ENCODE measurements at places on chromosomes 3 and 15. TPM values are rescaled to one million over a fixed set of nuclear protein-coding genes. Genes with fewer than 3 reads are reported as not detected.
A peak's percentile ranks its signal among the peaks of the same experiment; 100 is the strongest.

DNA sequence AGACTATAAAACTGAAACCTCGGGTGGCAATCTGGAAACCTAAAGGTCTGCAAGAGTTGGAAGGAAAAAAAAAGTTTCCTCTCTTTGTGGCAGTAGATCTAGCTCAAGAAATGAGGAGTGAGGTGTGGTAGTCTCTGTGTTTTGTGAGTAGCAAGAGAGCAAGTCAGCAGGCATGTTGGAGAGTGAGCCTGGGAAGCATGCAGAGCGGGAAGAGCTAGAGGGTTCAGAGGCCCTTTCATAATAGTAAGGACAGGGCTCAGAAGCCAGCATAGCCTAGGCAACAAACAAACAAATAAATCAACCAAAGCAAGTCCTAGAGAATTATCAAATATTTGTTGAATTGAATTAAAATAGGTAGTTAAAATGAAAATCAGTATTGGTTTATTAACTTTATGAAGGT is 189.7 kb upstream of the CBLB start:
- DNase-seq = no peak

DNA sequence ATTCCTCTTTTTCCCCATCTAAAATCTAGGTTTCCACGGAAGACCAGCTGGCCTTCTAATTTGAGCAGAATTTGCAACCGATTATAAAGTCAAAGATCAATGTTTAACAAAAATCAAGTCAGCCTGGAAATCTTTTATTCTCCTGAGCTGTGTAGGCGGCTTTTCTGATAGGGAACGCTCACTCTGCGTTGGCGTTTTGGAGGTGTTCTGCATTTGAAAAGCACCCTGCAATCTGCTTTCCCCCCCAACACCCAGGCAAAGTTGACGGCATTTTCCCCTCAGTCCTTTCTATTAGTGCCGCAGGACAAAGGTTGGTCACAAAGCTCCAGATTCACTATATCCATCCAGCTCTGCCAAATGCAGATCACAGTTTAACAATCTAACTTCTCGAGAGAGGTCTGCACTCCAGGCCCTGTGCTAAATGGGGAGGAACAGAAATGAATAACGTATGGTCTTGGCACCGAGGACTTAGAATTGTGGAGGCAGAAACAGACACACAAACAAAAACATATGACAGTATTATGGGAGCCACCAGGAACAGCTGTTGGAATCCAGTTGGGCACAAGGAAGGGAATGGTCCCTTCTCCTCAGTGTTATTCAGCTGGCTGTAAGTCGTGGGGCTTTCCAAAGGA is 50.4 kb upstream of the LARS2 start:
- no peak for DNase-seq

DNA sequence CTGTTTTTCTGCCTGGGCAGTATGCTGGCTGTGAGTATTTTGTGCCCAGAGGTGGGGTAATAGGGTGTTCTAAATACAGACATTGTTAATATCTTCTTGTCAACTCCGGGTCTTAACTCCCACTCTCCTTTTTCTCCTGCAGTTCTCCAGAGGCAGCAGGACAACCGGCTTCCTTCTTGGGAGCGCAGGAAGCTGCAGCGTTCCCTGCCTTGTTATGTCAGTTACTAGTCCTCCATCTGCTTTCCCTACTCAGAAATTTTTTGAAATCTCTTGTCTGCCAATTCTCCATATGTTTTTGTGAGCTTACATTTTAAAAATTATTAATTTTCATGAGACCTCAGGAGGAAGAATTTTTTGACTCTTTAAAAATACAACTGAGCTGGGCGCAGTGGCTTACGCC is 67.2 kb downstream of the NEO1 start:
- no peak for DNase-seq

- no peak for DNase-seq
Measured at GRCh38 chr15:99076109-99076508, 28.8 kb upstream of the SYNM start.

- no peak for DNase-seq
Measured at GRCh38 chr3:72665701-72666446, 182.4 kb downstream of the SHQ1 start.

DLL4 gene
- total RNA-seq = 0.47 TPM

- no peak for DNase-seq
Measured at GRCh38 chr3:194401868-194402329, 2.8 kb upstream of the GP5 start.

DNA sequence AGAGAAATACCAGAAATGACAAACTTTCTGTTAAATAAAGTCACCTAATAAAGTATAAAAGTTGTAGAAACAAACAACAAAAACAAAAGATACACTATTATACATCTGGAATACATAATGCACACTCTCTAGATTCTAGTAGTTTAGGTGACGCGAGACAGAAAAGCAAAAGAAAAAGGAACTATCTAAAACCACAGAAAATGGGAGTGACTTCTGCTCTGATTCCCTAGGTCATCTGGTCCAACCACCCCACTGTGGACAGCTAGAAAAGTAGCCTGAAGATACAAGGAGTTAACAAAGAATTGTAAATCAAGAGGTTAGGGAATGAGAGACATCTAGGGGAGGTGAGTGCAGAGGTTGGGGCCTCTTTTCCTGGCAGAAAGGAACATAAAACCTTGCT is 39.1 kb downstream of the DHX36 start:
- no peak for DNase-seq

DNA sequence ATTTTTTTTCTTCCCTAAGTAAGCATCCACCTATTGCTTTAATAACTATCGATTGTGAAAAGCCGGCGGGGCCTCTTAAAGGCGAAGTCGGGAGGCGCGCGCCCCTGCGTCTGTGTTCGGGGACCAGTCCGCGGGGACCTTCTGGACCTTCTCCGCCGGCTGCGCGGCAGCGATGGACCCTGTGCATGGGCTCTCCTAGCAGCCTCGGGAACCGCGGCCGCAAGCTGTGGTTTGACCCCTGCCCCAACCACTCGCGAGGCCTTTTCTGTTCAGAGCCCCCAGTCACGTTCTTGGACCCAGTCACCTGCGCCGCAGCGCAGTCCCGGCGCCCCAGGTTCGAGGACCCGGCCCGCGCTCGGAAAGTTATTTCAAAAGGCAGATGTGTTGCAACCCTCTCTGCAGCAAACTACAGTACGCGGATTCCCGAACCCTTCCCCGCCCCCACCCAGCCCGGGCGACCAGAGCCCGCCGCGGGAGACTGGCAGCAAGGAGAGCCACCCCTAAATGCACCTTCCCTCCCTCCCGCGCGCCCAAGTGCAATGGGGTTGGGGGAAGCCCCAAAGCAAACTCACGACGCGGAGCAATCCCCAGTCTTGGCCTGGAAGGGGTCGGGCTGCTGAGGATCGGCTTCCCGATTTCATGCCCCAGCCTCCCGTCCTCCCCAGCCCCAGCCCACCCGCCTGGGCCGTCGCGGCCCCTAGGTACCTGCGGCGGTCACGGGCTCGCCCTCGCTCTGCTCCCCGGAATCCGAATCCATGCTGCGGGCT is 684 bp downstream of the TNFAIP8L3 start:
- no peak for DNase-seq

GOLGA6B gene
- not detected for total RNA-seq

DNA sequence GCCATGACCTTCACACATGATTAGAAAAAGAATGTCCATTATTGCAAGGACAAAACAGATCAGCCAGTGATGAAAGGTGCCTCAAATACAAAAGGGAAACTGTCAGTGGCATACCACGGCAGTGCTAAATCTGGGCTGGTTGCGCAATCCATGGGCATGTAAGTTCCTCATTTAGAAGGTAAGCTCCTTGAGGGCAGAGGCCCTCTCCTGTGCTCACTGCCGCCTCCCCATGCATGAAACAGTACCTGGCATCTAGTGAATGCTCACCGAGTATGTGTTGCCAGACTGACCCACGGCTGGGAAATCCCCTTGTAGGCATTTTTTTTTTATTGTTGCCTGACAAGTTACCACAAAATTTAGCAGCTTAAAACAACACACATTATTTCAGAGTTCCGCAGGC is 312.1 kb upstream of the CHRM5 start:
- no peak for DNase-seq

GRCh38 chr15:74193299-74193718 is 9.3 kb downstream of the STRA6 start:
- no peak for DNase-seq

GRCh38 chr3:193857996-193858395 is 265.0 kb downstream of the OPA1 start:
- no peak for DNase-seq

RUBCN gene
- total RNA-seq = 43.9 TPM

DNA sequence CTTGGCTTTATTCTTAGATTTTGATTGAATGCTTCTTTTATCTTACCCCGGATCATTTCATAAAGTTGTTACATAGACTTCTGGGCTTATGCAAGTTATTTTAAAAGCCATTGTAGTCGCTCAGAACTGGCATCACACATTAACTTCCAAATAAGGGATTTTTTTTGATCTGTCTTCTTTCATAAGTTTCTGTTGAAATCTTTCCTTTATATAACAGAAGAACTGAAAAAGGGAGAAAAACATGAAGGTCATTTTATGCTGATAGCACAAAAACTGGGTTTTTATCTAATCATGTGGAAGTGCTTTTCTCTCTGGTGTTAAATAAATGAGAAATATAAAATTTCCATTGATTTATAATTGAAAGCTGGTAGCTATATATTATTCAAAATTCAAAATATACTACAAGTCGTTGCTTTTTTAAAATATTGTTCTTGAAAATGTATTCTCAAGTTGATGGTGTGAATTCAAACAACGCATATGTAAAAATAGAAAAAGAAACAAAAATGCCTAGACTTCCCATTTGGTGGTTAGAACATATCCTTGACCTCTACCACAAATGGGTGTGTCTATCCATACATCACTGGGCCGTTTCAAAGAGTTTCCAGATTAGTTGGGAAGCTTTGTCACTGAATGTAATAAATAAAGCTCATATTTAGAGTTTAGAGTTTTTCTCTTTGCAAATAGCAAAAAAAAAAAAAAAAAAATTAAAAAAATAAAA is 258.3 kb upstream of the ZPLD1 start:
- no peak for DNase-seq

DNA sequence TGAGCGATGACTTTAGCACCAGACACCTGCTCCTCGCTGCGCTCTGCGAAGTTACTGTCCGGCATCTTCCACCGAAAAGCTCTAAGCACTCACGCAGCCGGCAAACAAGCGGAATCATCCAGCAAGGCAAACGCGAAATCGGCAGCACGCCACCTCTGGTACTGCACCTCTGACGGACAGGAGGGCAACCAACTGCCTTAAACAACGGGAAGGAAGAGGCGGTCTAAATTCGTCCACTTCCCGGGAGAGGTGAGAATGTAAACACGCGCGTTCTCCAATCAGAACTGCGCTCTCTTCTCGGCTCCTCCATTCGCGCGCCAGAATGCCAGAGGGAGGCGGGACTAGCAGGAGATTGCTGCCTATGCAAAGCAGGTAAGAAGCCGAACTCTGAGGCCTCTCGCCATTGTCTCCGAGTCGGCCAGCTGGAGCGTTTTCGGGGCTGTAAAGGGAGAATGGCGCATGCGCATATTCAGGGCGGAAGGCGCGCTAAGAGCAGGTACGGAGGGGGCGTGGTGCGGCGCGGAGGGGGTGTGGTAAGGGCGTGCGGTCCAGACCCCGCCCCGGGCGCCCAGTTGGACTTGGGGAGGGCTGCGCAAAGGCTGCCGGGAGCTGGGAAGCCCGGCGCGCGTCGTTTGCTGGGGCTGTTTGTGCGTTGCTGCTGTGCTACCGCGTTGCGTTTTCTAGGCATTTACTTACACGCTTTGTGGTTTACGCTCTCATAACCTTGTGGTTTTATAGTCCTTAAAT is at the start of the genes BTD and HACL1:
BTD (plus strand) TSS at position 347 of the 747 bp plus-strand sequence. CDS start 33,695 bp downstream, outside the sequence.
HACL1 (minus strand) TSS at position 171 of the 747 bp plus-strand sequence; CDS start at position 65, 106 bp downstream.
- DNase-seq = peak; percentile 98
